ENCODE measurements at places on chromosomes 5 and 9.

DNA sequence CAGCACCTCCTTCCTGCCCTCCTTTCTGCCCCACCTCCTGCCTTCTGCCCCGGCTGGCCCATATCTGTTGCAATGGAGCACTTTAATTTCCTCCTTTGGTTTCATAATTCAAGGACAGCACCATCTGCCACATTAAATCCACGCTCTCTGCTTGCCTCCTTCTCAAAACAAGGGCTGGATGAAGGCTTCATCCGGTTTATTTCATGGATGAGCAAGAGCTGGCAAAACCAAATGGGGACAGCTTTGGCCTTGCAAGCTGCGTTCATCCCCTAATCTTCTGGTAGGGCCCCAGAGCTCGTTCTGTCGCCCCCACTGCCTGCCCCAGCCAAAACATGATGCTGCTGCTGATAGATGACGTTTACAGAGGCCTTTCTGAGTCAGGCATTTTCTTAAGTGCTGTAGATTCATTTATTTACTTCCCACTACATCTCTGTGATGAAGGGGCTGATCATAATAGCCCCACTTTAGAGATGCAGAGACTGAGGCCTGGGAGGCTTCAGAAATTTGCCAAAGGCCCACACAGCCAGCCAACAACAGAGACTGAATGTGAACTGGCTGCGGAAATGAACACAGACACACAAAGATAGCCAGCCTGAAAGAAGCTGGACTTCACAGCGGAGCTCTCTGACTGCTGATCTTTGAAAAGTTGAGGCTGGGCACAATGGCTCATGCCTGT, 115.6 kb upstream of the CPEB4 start:
- DNase-seq = no peak

GRCh38 chr5:78824831-78825281, 160.3 kb downstream of the ARSB start:
- no peak for DNase-seq

- no peak for DNase-seq
These were observed 288.0 kb downstream of the ICE1 start for GRCh38 chr5:5710471-5710870.

DNA sequence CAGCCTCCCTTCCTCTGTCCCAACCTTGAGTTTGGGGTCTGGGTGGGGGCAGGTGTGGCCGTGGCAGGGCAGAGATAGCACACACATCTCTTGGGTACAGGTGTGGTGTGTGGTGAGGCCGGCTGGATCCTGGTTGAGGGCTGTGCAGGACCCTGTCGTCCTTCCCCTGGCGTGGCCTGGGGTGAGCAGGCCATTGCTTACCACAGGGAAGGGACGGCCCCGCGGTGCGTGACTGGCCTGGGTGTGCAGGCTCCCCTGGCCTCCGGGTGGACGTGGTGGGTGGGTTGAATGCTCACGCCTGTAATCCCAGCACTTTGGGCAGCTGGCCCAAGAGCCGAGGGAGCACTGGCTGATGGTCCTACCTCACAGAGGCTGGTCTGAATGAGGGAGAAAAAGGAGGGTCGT, 1.2 kb downstream of the ARRDC1 start:
- no peak for DNase-seq

DNA sequence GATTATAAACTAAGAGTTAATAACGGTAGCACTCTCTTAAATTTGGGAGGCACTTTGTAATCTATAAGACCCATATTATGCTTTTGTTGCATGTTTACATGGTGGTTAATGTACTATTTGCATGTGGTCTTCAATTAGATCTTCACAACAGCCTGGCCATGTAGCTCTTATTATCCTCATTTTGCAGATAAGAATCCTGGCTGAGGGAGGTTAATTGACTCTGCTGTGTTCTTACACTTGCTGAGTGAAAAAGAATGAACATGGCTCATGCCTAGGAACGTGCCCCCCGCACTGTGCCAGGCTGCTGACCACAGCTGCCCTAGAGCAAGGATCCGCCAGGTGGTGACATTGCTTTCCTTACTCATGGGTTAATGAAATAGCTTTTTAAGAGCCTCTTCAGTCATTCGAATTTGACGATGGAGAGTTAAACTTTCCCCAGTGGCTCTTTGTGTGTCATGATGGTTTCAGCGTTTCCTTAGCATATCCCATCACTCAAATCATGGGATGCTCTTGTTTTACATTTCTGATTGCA, 97.9 kb downstream of the CDH6 start:
- no peak for DNase-seq
